HT-29 (cell line): ENCODE measurements at places on chromosomes 1 and 21.

DNA sequence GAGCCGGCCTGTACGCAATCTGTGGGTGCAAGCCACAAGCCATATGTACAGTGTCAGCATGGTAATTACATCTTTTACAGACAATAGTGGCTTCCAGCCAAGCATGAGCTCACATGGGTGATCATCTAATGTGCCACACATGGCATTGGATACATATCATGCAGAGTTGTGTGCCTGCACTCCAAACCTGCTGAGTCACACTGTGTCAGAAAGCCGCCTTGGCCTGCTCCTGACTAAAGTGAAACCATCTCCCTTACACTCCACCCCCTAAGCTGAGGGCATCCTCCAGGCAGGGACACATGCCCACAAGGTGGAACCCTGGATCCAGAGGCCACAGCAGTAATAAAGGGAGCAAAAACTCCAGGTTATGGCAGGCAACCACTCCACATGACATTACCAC, 72.5 kb downstream of the KCNT2 start:
- peak; percentile 24 for DNase-seq

DNA sequence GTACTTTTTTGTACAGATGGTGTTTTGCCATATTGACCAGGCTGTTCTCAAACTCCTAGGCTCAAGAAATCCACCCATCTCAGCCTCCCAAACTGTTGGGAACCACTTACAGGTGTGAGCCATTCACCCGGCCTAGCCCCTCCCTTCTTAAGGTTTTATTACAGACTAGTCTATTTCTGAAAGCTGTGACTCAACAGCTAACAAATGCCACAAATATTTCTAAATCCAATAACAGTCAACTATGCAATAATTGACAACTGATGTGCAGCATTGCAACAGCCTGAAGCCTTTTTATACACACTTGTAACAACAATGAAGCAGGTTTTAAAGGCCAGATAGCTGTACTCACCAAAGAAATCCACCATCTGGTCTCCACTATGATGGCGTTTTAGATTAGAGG, 51.4 kb downstream of the GRIK1 start:
- no peak for DNase-seq

GRCh38 chr1:3068564-3069431, at the start of gene PRDM16:
Gene PRDM16, plus strand, starts transcription at chr1:3069203. Its CDS starts 57 bp downstream, at chr1:3069260.
- DNase-seq, result no peak

DNA sequence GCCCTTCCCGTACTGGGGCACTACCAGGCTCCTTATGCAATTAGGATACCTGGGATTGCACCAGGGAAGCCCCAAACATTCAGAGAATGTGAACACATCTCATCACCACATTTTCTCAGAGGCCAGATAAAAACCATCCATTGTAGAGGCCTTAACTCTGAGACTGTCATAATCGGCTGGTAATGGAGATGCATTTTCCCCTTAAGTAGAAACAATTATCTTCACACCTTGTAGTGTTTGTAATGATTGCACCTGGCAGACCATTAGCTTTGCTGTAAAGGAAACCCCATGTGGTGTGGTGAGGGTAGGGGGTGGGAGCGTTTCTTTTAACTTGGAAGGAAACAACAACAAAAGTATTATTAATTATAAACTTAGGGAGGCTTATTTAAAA, 90.0 kb upstream of the TLR5 start:
- no peak for DNase-seq

DNA sequence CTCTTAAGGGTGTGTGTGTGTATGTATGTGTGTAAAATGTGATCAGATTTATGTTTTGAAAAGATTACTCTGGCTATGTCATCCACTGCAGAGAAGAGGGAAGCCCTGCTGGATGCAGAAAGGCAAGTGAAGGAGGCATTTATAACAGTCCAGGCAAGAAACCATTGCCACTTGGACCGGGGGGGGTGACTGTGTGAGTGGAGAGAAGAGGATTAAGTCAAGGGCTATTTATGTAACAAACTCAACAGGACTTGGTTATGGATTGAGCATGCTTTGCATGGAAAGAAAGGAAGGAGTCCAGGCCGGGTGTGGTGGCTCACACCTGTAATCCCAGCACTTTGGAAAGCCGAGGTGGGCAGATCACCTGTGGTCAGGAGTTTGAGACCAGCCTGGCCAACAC, 143.0 kb downstream of the URB2 start:
- DNase-seq, result no peak

DNA sequence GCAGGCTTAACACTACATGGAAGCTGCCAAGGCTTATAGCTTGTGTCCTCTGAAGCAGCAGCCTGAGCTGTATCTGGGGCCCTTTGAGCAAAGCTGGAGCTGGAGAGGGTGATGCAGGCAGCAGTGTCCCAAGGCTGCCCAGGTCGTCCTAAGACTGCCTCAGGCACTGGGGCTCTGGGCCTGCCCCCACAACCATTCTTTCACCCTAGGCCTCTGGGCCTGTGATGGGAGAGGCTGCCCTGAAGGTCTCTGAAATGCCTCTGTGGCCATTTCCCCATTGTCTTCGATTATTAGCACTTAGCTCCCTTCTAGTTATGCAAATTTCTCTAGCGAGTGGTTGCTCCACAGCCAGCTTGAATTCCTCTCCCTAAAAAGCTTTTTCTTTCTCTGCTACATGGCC, 142.0 kb downstream of the LRIG2 start:
- no peak for DNase-seq

DNA sequence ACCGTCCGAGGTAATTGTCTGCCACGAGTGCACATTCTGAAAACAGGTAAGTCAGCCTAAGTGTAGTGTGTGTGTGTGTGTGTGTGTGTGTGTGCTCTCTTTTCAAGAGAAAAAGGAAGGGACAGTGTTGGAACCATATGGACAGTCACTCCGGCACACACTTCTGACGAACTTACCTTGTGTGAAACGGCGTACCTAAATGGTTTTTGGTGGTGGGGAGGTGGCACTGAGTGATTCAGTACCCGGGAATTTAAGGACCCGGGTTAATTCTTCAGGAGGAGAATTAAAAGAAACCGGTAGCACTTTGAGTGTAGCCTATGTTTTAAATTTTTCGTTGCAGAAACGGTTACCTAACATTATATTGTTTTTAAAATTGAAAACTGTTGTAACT, 286 bp downstream of the ODR4 start:
- DNase-seq, result no peak

- DNase-seq, result no peak
Measured at GRCh38 chr21:16081304-16081703, 351.5 kb downstream of the USP25 start.

- peak; percentile 19 for DNase-seq
Measured at GRCh38 chr1:203311368-203312301, 6.3 kb downstream of the BTG2 start.

GRCh38 chr1:53769780-53770179, 30.8 kb upstream of the GLIS1 start:
- DNase-seq, result no peak

DNA sequence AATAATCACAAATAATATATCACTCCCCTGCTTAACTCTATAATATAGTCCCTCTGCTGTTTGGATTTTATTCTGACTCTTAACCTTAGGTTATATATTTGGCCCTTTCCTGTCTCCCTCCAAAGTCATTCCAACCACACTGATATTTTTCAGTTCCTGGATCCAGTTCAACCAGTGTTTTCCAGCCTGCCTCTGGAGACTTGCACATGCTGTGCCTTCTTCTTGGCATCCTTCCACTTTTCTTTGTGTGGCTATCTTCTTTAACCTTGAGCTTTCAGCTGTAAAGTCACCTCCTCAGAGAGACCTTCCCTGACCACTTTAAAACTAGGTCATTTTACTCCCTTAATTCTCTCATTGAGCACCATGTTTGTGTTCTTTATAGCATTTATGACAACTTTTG, 19.4 kb downstream of the CERS2 start:
- DNase-seq, result no peak

DNA sequence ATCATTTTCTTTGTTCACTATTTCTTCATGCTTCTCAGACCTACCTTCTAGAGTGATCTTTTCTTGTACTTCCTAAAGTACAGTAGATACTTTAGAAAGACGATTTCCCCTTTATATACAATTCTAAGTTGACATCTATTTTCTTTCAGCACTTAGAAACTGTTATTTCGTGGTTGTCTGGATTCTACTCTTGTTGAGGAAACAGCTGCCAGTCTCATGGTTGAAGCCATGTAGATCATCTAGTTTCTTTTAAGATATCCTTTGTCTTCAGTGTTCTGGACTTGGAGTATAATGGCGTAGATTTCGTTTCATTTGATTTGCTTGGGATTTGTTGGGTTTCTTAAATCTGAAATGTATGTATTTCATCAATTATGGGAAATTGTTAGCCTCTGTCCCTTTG, 67.6 kb downstream of the PKN2 start:
- DNase-seq, result no peak

DNA sequence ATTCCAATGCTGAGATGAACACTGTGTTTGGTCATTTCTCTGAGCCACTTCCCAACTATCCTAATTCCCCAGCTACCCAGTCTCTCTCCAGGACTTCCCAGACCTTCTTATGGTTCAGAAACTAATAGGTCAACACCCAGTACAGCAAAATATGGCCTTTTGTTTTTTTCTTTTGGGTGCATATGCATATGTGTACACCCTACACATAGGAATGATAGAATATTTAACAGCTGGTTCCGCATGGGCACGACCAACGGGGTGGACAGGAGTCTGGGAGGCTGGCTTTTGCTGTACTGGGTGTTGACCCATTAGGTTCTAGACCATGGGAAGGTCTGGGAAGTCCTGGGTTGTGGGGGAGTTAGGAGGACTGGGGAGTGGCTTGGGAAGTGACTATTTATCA, 143.9 kb downstream of the MRPS6 start:
- DNase-seq, result no peak

DNA sequence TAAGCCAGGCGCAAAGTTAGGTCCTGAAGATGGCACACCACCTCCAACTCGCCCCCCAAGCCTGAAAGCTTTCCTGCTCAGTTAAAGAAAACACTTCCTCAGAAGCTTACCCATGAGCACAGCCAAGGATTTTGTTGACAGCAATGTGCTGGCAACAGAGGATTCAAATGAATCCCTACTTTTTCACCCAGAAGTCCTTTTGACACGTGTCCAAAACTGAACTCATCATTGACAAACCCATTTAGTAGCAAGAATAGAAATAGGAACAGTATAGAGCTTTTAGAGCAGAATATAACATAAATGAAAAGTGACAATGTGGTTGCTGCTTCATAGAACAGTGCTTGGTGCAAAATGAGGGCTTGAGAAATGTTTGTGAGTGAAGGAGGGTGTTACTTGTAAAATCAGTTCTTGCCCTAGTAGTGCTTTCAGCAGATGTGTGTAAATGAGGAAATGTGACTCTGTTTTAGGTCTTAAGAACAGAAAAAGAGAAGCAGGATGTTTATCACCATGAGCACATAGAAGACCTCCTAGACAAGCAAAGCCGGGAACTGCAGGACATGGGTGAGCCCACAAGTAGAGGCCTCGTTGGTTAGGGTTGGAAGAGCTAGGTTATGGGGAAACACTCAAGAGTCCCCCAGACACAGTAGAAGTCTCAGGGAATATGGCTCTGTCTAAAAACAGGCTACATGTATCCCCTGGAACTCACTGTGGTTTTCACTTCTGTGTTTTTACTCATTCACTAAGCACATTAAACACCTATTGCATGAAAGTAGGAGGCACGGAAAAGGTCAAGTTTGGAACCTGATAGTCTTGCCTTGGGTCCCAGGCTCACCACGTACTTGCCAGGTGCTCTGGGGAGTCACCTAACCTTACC, 48.6 kb upstream of the TMEM125 start:
- no peak for DNase-seq

- DNase-seq, result peak; percentile 28
Measured at GRCh38 chr1:118304722-118305359, 119.8 kb upstream of the SPAG17 start.

- no peak for DNase-seq
Measured at GRCh38 chr1:45282351-45282750, 44.3 kb upstream of the HPDL start.

GRCh38 chr1:156813750-156814570, 2.7 kb downstream of the SH2D2A start:
- peak; percentile 64 for DNase-seq

GRCh38 chr1:113178106-113178505, 105.1 kb downstream of the LRIG2 start:
- DNase-seq, result no peak

- no peak for DNase-seq
Measured at GRCh38 chr1:66676613-66677298, 75.5 kb upstream of the DYNLT5 start.

GRCh38 chr1:153400244-153400643, 9.4 kb upstream of the S100A8 start:
- peak; percentile 2 for DNase-seq

DNA sequence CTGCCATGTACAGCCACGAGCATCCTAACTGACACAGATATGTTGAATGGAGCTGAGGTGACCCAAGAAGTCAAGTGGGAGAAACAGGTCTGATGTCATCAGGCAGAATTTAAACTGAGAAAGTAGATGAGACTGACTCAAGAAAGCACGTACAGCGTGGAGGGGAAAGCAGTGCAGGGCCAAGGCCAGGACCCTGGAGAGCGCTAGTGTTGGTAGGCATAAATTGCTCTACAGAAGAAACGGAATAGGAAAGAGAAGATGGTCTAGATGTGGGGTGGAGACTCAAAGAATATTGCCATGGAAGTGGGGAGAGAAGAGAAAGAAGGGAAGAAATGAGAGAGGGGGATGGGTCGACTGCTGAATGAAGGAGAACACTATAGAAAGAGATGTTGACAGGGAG, 45.3 kb upstream of the GJB5 start:
- peak; percentile 16 for DNase-seq

DNA sequence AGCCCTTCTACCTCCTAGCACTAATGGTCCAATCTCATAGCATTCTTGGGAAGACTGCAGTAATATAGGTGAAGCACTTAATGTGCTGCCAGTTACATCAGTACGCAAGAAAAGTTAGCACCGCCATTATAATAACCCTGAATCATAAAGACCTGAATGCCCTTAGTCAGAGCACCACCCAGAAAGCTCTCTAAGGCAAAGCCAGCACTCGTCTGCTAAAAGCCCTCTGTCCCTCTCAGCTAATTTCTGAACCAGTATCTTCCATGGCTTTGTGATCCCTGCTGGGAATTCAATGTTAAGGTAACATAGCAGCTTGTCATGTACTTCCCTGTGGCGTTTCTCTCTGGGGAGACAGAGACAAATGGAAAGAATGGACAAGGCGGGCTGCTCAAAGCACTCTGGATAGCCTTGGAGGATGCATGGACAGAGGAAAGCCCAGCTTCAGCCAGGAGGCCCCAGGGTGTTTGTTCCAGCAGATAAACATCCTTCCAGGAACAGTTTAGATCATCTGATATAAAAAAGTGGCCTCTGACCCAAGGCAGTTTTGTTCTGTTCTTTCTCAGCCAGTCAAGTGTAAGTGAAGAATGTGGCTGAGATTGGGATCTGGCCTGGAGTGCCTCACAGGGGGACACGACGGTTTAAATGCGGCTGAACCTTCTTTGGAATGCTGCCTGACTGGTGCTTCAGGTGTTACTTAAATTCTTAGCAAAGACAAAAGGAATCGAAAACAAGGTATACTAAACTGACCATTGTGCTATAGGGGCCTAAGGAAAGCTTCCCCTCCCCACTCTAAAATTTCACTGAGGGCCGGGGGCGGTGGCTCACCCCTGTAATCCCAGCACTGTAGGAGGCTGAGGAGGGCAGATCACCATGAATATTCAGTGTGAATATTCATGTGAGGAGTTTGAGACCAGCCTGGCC, 58.1 kb upstream of the VTCN1 start:
- peak; percentile 42 for DNase-seq

GRCh38 chr1:197781968-197782721, 6.9 kb upstream of the DENND1B start:
- DNase-seq, result peak; percentile 44

- DNase-seq, result no peak
Measured at GRCh38 chr1:10727751-10728232, 68.7 kb downstream of the CASZ1 start.
